Left lung (tissue), 14 donors: ENCODE measurements at places on chromosomes 13 and 19.

DNA sequence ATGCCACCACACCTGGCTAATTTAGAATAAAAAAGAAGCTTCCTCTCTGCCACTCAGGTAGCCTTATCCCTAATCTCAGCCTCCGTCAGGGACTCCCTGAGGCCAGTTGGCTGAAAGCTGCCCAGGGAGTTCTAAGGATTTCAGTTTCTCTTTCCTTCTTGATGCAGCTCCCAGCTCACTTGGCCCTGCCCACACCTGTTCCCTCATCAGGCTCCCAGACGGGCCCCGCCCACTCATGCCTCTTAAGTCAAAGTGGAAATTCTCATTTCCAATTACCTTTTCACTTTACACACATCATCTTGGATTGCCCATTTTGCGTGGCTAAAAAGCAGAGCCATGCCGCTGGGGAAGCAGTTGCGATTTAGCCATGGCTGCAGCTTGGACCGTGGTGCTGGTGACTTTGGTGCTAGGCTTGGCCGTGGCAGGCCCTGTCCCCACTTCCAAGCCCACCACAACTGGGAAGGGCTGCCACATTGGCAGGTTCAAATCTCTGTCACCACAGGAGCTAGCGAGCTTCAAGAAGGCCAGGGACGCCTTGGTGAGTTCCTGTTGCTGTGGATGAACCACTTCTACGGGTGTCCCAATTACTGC, at the start of gene IFNL1:
TSS of gene IFNL1 (plus strand) at position 353 of the 591 bp plus-strand sequence. CDS start at position 368, 15 bp downstream.
- peak; percentile 44 for DNase-seq

DNA sequence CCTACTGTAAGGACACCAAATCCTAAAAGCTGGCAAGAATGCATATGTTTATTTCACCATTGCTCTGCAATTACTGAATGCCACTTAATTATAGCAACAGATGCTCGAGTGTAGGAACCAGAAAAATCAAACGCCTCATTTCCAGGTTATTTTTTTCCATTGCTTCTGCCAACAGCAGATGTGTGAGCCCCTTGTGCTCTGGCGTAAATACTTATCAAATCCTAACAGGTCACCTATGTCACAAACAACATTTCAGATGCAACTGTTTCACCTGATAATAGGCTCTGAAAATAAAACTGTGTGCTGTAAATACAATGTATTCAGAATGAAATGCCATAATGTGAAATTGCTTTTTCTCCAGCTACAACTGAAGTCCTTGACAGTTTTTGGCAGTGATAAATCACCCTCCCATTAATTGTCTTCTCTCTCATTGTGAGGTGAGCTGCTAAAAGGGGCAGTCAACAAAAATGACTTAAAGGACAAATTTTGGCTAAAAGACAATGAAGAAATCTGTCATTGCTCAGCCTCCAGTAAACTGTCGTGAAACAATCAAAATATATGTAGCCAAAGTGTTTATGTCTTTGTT, 344.0 kb downstream of the DACH1 start:
- no peak for DNase-seq

DNA sequence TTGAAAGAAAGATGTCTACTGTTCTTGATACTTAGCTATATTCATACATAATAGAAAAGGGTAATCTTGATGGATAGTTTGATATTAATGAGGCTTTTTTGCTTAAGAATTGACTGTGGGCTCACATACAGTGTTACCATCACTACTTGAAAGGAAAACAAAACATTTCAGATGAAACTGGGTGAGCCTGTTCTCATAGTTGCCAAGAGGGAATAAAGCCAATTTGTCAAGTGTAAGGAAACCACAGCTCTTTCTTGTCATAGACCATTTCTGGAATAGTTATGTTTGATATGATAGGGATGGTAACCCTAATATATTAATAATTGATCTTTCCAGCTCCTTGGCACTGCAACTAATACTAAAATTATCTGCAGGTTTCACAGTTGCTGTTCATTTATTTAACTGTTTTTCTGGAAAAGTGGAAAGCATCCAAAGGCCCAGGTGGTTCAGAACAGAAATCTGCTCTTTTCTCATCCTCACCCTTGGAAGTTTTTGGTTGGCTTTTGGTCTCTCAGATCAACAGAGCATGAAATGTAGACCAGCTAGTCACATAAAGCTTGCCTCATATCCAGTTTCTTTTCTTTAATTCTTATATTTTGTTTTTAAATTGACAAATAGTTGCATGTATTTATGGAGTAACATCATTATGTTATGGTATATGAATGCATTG, 43.2 kb downstream of the ARHGEF7 start:
- DNase-seq, result peak; percentile 37

DNA sequence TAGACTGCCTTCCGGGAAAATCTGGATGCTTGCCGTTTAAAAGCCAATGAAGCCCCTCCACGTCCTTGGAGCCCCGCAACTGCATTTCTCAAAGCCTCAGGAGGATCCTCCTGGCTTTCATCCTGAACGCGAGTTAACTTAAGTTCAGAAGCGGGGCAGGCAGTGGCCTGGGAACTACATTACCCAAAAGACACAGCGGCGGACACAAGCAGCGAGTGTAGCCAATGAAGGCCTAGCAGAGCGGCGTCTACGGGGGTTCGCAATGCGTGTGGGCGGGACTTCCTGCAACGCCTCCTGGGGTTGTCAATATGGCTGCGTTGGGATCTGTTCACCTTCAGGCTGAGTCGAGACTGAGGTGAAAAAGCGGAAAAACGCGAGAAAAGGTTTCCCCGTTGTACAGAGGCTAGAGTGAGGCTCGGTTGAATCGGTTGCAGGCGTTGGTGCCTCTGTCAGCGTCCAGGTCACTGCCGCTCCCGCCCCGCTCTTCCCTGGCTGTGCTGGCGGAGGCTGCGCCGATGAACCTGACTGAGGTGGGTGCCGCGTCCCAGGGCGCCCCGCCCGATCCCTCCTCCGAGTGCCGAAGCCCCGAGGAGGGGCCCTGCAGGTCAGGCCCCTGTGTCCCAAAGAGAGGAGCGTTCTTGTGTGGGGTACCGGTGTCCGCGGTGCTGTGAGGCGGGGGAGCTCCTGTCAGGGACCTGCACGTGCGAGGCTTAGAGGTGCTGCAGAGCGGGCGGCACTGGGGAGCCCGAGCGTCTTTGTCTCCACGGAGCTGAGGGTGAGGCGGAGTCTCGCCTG, at the start of gene ZNF17:
TSS of gene ZNF17 (plus strand) at position 285 of the 795 bp plus-strand sequence. CDS start 2,455 bp downstream, outside the sequence.
- peak; percentile 85 for DNase-seq
